Subcutaneous preadipocyte (primary cell): ENCODE measurements at places on chromosomes 16 and 17. TPM values are rescaled to one million over a fixed set of nuclear protein-coding genes. Genes with fewer than 3 reads are reported as not detected.

TBC1D3K gene
- total RNA-seq = not detected in 2 replicates

EPX gene
- not detected in 2 replicates for total RNA-seq

MPP2 gene
- total RNA-seq = 0.78 and 1.1 TPM in 2 replicates

ZNF423 gene
- 2.3 and 2.9 TPM in 2 replicates for total RNA-seq

ABCA10 gene
- 0.59 and 1.5 TPM in 2 replicates for total RNA-seq

EZH1 gene
- total RNA-seq = 26.5 and 26.6 TPM in 2 replicates

CA7 gene
- total RNA-seq = not detected in 2 replicates

PRSS8 gene
- not detected in 2 replicates for total RNA-seq

TNFRSF17 gene
- not detected in 2 replicates for total RNA-seq

WSCD1 gene
- 0.20 TPM in 1 of 2 replicates, not detected in the other for total RNA-seq

ZG16B gene
- total RNA-seq = 0.37 TPM in 1 of 2 replicates, not detected in the other

FAHD1 gene
- 52.6 and 61.7 TPM in 2 replicates for total RNA-seq

UTS2R gene
- total RNA-seq = not detected in 2 replicates

ADAD2 gene
- not detected in 2 replicates for total RNA-seq

HSF5 gene
- under 0.01 TPM in 1 of 2 replicates, not detected in the other for total RNA-seq

TGFB1I1 gene
- total RNA-seq = 35.0 and 37.5 TPM in 2 replicates

SULT1A4 gene
- 2.0 and 4.0 TPM in 2 replicates for total RNA-seq

CCL11 gene
- total RNA-seq = not detected in 2 replicates

HSD11B2 gene
- 0.59 TPM in 1 of 2 replicates, not detected in the other for total RNA-seq

FSCN2 gene
- total RNA-seq = 0.59 and 2.2 TPM in 2 replicates

NOG gene
- not detected in 2 replicates for total RNA-seq
